HepG2 (cell line): ENCODE measurements at places on chromosomes 11 and 22. TPM values are rescaled to one million over a fixed set of nuclear protein-coding genes. Genes with fewer than 3 reads are reported as not detected.

LRRC74B gene
- not detected in 2 replicates for total RNA-seq

DNA sequence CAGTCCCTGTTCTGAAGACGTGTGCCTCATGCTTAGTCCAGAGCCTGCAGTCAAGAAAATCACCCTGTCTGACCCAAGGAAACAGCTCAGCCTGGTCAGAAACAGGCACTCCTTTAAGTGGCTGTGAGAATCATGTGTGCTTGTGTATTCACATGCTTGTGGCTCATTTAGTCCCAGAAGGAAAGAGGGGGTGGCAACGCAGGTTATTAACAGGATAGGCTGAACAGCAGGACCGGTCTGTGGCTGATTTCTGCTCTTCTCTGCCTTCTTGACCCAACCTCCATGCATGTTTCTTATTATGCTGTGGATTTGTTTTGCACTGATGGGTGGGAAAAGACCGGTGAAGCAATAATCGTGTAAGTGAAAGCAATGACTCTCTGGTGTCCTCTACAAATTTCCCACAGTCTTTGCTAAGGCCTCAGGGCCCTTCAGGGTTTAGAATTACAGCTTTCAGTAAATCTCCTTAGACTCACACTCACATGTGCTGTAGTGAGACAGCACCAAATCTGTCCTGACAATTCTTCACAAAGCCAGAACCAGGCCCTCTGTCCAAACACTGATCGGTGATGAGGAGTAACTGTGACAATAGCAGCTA, 288.1 kb downstream of the ETS1 start:
- H3K27ac ChIP-seq = no peak overlapping the region
- no peak overlapping the region for H3K4me3 ChIP-seq
- H3K27me3 ChIP-seq = no peaks in the 10 kb centered on the region

GRCh38 chr11:131598305-131598704, 227.9 kb downstream of the NTM start:
- no peaks in the 10 kb centered on the region for H3K36me3 ChIP-seq
- H3K4me1 ChIP-seq = no peaks in the 10 kb centered on the region
- no peak for DNase-seq

- no peaks in the 10 kb centered on the region for H3K27me3 ChIP-seq
- H3K4me3 ChIP-seq = no peak overlapping the region
- no peak overlapping the region for H3K27ac ChIP-seq
- H3K4me1 ChIP-seq = peaks cover 6% of the 10 kb centered on the region
These were observed 18.8 kb downstream of the VPS37C start for GRCh38 chr11:61142424-61142823.

DNA sequence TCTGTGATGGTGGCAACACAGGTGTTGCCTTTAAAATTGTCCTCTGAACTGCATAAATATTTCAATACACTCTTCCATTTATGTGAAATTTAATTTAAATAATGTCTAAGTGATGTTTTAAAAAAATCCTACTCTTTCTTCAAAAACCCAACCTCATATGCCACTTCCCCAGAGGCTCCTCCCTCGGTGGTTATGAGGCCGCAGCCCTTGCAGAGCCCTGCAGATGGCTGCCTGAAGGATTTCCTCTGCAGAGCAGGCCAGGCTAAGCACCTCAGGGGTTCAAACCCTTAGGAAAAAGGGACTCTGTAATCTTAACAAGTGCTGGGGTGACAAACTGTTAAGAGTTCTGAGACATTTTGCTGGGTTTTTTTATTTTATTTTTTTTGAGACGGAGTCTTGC, 25.2 kb downstream of the MORC2 start:
- peaks cover 46% of the 10 kb centered on the region for H3K36me3 ChIP-seq
- no peaks in the 10 kb centered on the region for H3K4me1 ChIP-seq
- DNase-seq = no peak
- H3K4me3 ChIP-seq = no peak overlapping the region
- H3K27ac ChIP-seq = no peak overlapping the region
- no peaks in the 10 kb centered on the region for H3K27me3 ChIP-seq

DNA sequence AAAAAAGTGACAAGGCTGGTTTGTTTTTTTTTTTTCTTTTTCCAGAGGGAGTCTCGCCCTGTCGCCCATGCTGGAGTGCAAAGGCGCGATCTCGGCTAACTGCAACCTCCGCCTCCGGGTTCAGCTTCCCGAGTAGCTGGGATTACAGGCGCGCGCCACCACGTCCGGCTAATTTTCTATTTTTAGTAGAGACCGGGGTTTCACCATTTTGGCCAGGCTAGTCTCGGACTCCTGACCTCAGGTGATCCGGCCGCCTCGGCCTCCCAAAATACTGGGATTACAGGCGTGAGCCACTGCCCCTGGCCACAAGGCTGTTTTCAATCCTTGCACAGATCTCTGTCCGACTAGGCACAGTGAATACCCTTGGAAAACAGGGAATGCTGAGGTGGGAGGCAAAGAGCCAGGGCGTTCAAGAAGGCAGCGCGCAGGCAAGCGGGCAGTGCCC, 566 bp downstream of the ATP6V1E1 start:
- H3K4me1 ChIP-seq = peaks cover 24% of the 10 kb centered on the region
- no peak for DNase-seq
- H3K27me3 ChIP-seq = no peaks in the 10 kb centered on the region
- H3K36me3 ChIP-seq = no peaks in the 10 kb centered on the region
- peak overlapping the region; percentile 96 for H3K4me3 ChIP-seq

TEX12 gene
- not detected in 2 replicates for total RNA-seq

OR5T3 gene
- not detected in 2 replicates for total RNA-seq

GRCh38 chr11:35050541-35050995, 88.4 kb upstream of the CD44 start:
- no peaks in the 10 kb centered on the region for H3K27me3 ChIP-seq
- DNase-seq = no peak
- H3K4me1 ChIP-seq = peaks cover 7% of the 10 kb centered on the region
- H3K36me3 ChIP-seq = no peaks in the 10 kb centered on the region

- no peaks in the 10 kb centered on the region; the same call in 2 of the 3 replicates for H3K36me3 ChIP-seq
- no peak overlapping the region for H3K4me3 ChIP-seq
- H3K27ac ChIP-seq = no peak overlapping the region
- no peaks in the 10 kb centered on the region for H3K27me3 ChIP-seq
- no peak for DNase-seq
These were observed 121.0 kb downstream of the SLC1A2 start for GRCh38 chr11:35298369-35298768.

RBFOX2 gene
- total RNA-seq = 36.9 and 37.3 TPM in 2 replicates

DNA sequence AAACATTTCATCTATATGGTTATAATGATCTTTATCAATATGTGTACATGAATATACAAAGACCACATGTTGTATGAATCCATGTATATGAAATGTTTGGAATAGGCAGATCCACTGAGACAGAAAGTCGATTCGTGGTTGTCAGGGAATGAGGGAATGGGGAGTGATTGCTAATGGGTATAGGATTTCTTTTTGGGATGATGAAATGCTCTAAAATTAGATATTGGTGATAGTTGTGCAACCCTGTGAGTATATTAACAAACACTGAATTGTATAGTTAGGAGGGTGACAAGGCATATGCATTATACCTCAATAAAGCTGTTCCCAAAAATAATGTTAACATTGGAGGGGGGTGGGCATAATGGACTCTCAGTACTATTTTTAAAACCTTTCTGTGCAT, 5.0 kb upstream of the PTPMT1 start:
- H3K27ac ChIP-seq = no peak overlapping the region
- no peak for DNase-seq
- peaks cover 21% of the 10 kb centered on the region for H3K4me1 ChIP-seq
- H3K4me3 ChIP-seq = no peak overlapping the region
- no peaks in the 10 kb centered on the region for H3K36me3 ChIP-seq
